ENCODE measurements at places on chromosomes 13 and 19.

DNA sequence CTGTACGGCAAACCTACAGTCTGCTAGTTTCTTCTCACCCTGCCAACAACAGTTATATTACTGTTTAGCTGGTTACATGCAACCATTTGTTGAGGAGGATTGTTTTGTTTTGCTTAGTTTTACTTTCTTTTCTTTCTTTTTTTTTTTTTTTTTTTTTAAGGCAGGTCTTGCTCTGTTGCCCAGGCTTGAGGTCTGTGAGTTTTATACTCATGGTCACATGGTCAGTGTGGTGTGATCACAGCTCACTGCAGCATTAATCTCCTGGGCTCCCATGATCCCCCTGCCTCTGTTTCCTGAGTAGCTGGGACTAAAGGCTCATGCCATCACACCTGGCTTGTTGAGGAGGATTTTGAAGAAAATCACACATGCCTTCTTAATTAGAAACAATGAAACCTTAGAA lies 505.6 kb downstream of the GPC5 start:
- no peak for DNase-seq

GRCh38 chr13:75843991-75844390 lies 207.9 kb downstream of the LMO7 start:
- no peak for DNase-seq

GRCh38 chr13:48853728-48854102 lies 122.0 kb upstream of the FNDC3A start:
- DNase-seq, result no peak

GRCh38 chr19:7199613-7200533 lies 94.3 kb downstream of the INSR start:
- no peak for DNase-seq

GRCh38 chr19:10158071-10158470 lies 36.7 kb downstream of the DNMT1 start:
- no peak for DNase-seq

- no peak for DNase-seq
Measured at GRCh38 chr19:20005741-20006140, 33.6 kb downstream of the ZNF682 start.

Measured in EL (cell line).